Activated naive CD4-positive, alpha-beta T cell treated with anti-CD3 and anti-CD28 coated beads, Interleukin-2, amount 50 U/mL, for 16 hours (primary cell): ENCODE measurements at places on chromosomes 12 and 14.

- DNase-seq: no peak
These were observed 8.1 kb upstream of the KCNA5 start for GRCh38 chr12:5035618-5036017.

- DNase-seq: no peak
These were observed 1.3 kb upstream of the C14orf39 start for GRCh38 chr14:60487211-60487610.

GRCh38 chr12:23576372-23576771 lies 373.1 kb downstream of the SOX5 start:
- DNase-seq: no peak

DNA sequence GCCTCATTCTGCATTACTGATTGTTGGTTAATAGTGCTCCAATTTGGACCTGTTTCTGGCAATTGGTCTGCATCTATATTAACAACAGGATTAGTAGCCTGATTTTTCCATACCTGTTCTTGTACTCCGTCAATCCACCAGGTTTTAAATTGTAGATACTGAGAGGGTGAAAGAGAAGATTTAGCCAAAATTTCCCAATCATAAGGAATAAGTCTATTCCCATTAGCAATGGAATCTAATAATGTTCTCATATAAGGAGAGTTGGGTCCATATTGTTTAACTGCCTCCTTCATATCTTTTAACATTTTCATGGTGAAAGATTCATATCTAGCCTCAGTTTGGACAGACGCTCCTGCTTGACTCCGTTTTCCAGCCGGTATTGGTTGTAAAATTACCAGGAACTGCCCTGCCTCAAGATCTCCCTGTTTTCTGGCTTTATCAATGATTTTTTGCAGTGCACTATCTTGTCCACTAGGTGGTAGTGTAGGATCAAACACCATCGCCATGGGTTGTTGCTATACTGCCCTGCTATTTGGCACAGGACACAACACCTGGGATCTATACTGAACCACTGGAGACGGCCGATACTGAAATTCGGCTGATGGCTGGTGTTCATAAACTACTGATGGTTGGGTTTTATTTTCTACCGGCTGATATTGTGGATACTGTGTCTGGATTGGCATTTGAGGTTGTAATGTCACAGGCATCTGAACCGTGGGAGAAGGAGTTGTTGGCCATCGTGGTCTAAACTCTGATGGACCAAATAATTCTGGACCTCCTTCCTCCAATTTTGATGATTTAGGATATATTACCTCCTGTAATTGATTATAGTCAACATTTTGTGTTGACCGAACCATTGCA lies 25.2 kb downstream of the DHRS4L2 start:
- DNase-seq: peak; percentile 29

DNA sequence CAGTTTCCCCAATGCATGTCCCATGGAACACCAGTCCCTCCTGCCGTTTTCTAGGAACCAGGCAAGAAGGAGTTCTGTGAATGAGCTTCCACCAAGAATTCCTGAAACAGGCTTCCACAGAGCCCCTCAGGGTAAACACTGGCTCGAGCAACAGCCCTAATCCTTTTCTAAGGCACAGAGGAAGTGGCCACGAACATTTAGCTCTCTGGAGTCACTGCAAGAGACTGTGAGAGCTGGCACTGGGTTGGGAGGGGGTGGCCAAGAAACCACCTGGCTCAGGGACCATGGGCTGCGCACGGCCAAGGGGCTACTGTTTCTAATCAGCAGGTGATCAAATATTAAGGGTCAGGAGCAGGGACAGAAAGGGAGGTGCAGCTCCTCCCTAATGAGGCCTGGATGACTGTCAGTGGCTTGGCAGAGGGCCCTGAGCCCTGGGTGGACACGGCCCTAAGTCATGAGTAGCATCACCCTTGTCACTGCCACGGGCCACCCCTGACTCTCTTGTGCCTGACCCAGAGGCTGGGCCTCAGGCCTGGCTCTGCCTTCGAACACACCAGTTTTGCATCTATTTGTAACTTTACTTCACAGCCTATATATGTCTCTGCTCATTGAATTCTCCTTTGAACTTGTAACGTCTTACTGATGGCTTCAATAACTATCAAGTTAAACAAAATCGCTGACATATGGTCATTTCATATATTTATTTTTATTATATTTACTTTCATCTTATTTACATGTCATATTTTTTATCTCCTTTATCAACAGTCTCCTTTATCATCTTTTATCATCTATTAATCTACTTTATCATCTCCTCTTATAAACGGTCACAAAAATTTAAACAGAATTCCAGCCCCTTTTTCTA lies 154.0 kb downstream of the DICER1 start:
- no peak for DNase-seq

- no peak for DNase-seq
These were observed 16.4 kb upstream of the ANKRD9 start for GRCh38 chr14:102525929-102526497.

DNA sequence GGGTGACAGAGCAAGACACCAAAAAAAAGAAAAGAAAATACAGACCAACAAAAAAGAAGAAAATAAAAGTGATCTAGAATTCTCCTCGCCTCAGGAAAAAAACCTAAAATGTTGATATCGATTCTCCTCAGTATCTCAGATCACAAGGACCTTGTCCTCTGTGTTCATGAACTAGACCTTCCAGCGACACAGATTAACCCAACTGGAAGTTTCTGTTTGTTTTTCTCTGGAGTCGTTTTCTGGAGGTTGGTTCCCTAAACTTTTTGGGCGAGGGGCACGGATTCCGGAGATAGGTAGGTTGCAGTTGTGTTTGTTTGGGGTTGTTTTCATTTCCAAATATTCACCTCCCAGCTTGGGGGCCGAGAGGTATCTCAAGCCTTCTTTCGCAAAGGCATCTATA lies 559 bp upstream of the RFC5 start:
- no peak for DNase-seq

DNA sequence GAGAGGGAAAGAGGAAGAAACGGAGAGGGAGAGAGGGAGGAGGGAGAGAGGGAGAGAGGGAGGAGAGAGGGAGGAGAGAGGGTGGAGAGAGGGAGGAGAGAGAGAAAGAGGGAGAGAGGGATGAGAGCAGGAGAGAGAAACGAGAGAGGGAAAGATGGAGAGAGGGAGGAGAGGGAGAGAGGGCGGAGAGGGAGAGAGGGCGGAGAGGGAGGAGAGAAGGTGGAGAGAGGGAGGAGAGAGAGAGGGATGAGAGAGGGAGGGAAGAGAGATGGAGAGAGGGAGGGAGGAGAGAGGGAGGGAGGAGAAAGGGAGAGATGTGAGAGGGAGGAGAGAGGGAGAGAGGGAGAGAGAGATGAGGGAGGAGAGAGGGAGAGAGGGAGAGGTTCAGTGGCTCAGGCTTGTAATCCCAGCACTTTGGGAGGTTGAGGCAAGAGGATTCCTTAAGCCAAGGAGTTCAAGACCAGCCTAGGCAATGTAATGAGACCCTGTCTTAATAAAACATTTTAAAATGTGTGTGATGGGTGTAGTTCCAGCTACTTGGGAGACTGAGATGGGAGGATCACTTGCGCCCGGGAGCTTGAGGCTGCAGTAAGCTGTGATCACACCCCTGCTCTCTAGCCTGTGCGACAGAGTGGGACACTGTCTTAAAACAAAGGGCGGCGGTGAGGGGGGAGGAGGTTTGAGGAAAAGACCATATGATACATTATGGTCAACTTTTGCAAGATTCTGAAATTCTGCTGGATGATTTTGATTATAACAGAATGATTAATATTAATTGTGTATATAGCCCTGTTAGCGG lies 21.3 kb upstream of the SNRPF start:
- no peak for DNase-seq

DNA sequence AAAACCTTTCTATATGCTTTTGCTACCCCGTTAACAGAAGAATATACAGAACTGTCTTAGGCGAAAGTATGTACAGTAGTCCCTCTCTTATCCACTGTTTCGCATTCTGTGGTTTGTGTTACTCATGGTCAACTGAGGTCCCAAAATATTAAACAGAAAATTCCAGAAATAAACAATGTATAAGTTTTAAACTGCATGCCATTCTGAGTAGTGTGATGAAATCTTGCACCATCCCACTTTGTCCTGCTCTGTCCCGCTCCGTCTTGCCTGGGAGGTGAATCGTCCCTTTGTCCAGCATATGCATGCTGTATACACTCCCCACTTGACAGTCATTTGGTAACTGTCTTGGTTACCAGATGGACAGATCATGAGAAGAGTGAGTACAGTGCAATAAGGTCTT lies 70.1 kb upstream of the STRN3 start:
- no peak for DNase-seq

GRCh38 chr12:109016016-109016415 lies 4.9 kb downstream of the SVOP start:
- DNase-seq: no peak
